ENCODE measurements at places on chromosomes 7 and 10.

GRCh38 chr10:123496375-123496774 lies 169.8 kb upstream of the GPR26 start:
- no peak for DNase-seq

GRCh38 chr7:88072715-88073055 lies 138.6 kb downstream of the ADAM22 start:
- DNase-seq, result no peak

- no peak for DNase-seq
Measured at GRCh38 chr10:91345716-91346115, 64.4 kb upstream of the HECTD2 start.

DNA sequence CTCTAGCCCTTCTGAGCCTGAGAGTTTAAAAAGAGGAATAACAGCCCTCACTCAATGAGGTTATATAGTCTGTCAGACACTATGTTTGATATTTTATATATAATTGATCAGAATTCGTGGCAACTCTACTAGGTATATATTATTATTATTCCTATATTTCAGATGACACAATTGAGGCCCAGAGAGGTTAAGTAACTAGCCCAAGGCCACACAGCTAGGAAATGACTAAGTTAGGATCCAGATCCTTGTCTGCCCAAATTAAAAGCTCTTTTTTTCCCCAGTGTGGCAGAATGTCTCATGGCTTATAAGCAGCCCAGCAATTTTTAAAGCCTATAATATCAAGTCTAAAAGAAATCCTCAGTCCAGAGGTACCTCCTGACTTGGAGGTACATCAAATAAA lies 1119.9 kb upstream of the AUTS2 start:
- no peak for DNase-seq

GRCh38 chr10:70765794-70766594 lies 19.2 kb downstream of the TBATA start:
- DNase-seq, result no peak

DNA sequence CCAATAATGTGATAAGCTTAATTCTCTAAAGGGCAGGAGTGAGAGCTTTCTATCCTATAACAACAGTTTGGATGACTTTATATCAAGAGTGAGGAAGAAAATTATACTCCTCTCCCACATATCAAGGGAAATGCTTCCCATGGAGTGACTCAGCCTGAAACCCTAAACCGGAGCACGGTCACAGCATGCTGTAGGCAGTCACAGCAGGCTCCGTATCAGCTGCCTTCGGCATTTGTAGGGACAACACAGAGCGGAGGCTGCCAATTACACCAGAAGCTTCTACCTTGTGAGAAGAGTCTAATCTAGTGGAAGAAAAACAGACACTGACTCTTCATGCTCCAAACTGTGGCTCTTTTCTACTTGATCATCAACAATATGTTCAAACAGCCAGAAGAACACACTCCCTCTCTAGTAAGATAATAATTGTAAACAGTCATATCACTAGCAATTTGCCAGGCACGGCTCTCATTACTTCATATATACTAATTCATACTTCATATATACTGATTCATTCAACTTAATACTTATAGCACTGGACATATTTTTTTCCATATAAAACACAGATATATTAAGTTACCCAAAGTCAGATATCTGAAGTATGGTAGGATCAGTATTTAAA lies 65.9 kb downstream of the DGKB start:
- peak; percentile 30 for DNase-seq

DNA sequence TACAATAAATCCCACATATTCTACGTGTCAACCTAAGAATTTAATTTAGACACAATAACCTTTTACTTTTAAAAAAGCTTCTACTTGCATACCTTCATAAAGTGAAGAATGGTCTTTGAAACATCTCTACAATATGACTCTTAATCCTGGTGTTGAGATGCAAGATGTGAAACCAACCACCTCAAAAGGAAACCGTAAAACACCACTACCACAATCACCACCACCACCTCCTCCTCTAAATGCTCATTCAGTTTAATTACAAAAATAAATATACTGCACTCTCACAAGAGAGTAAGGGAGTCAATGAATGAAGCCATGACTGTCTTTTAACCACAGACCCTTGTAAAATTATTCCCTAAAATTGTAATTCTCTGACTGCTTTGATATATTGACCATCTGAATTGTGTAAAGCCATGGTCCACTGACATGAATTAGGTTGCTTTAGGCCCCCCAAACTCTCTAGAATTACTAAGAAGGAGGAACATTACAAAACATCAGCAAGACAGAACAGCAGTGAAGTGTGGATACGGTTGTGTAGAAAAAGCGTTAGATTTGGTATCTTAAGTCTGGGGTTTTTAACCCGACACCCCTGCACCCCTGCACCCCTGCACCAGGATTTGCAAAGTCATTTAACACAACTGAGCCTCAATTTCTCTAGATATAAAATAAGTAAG lies 171.4 kb downstream of the SFMBT2 start:
- DNase-seq, result no peak

DNA sequence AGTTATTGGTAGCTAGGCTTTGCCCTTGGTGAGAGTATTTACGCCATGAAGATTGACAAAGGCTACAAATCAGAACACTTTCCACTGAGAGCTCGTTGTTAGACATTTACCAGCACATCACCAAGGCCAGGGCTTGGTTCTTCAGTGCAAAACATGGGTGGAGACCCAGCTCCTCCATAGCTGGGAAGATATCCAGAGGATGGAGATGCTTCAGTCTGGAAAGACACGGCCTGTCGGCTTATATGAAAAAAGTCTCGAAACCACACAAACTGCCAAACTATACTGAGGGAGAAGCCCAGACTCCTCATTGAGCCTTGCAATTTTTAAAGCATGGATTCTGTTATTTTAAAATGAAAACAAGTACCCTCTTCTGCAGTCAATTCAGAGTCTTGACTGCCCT lies 83.4 kb upstream of the ANLN start:
- no peak for DNase-seq

DNA sequence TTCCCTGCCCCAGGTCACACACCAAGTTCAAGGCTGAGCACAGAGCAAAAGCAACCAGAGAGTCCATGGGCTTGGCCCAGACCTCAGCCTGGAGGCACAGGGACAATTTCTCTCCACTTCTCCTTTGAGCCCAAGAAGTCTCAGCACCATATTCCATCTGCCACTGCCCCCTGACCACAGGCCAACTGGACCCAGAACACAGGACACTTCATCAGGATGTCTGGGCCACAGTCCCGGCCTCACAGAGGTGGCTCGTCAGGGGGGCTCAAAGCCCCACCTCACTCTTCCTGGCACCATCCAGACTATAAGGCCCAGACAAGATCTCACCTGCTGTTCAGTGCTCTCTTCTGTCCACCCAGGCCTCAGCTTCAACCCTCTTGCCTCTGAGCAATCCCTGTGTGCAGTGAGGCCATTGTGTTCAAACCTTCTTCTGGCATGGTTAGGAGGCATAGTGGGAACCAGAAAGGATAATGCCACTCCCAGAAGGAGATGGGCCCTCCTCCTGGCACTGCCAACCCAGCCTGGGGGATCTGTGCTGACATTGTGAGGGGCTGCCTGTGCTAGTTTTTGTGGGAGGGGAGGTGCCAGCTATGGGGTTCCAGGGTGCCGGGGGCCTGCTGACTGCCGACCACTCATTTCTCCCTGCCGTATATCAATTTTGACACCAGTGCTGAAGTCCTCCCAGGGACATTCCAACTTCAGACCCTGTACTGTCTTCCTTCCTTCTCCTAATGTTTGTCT lies 49.7 kb upstream of the ANTXRL start:
- DNase-seq, result no peak

- no peak for DNase-seq
Measured at GRCh38 chr10:111137007-111137406, 60.2 kb downstream of the ADRA2A start.

DNA sequence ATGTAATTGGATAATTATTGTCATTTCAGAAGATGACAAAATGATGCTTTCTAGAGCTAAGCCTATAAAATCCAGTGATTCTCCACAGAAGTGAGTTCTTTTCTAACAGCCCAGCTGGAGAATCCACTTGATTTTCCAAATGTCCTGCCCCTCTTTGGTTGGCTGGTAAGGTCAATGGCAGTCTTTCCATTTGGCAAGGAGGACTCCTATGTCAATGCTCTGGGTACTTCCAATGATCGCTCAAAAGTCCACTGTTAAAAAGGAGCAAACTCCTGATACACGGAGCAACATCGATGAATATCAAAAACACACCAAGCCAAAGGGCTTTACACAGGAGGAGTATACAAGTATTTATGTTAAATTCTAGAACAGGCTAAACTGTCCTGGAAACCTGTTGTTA lies 57.8 kb downstream of the STK17A start:
- DNase-seq, result no peak

DNA sequence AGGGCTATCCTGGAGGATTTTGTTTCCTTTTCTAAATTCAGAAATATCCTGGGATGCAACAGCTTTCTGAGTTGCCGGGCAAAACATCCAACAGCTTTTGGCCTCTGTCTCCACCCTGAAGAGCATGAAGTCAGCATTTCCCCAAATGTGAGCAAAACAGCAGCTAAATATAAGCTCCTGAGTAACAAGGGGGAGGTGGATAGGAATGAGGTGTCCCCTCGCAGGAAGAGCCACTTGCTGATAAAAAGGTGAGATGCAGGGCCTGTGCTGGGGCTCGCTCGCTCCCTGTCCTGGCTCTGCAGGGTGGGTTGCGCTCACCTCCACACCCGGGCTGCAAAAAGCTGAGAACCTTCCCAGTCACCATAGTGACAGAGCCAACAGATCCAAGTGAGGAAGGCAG lies 264.3 kb downstream of the ZEB1 start:
- DNase-seq, result no peak

DNA sequence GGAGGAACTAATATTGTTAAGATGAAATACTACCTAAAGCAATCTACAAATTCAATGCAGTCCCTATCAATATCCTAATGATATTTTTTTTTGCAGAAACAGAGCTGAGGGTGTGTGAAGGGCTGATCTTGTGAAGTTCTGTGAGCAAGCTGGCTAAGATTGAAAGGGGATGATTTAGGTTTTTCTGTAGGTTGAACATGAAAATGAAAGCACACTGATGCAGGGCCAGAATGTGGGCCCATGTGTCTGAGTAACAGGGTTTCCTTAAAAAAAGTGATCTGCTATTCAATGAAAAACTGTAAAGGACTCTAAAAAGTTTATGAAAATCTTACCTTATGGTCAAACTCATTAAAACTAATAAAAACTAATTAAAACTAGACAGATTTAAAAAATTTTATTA lies 47.4 kb downstream of the GRB10 start:
- no peak for DNase-seq

DNA sequence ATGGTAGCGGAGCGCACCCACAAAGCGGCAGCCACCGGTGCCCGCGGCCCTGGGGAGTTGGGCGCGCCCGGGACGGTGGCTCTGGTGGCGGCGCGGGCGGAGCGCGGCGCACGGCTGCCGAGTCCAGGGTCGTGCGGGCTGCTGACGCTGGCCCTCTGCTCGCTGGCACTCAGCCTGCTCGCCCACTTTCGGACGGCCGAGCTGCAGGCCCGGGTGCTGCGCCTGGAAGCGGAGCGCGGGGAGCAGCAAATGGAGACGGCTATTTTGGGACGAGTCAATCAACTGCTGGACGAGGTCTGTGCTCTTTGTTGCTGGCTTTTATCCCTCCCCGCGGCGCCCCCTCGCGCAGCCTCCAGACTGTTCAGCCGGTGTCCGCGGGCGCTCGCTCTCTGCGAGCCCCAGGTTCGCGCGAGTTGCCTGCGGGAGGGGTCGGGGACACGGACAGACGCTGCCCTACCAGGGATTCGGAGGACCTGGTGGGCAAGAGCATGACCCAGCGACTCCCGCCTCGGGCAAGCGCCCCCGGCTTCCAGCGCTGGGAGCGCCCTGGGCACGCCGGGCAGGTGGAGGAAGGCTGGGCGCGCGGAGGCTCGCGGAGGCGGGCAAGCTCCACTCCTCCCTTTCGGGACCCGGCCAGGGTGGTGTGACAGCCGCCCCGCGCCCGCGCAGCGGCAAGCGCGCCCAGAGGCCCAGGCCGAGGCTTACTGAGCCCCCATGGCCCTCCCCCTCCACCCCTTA lies 887 bp downstream of the COL13A1 start:
- DNase-seq, result no peak

DNA sequence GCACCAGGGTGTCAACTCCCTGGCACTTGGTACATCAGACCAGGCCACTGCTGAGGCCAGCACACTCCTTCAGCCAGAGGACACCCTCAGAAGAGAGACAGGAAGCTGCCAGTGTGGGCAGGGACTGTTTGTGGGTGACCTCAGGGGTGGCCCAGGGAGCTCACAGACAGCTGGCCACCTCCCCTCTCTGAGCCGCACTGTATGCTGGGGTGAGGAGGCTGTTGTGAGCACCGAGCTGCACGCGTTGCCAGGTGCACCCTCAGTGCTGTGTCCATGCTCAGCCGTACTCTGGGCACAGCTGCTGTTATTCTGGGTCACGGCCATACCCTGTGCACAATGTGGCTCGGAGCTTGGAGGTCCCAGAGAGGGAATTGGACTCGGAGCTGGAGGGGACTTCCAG lies 61.5 kb upstream of the NANOS1 start:
- no peak for DNase-seq

DNA sequence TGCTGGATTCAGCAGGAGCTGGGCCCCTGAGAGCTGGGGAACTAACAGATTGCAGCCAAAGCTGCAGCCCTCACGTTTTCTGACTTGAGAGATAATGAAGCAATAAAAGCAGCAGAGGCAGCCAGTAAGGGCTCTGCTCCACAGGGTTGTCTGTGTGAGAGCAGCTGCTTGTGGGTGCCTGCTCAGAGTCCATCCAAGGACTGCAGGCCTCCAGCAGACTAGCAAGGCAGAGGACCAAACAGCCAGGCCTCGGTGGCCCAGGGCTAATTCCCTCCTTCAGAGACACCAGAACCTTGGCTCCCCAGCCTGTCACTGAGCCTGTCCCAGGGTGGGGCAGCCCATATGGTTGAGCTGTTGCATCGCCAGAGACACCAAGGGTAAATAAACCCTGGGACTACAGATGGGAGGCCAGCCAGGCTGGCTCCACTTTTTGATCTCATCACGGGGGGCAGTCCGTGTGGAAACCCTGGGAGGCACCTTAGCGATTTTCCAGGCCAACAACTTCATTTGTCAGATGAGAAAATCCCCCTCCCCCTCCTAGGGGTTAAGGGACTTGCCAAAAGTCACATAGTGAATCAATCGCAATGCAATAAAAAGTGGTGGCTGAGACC lies 229.2 kb downstream of the WDR11 start:
- no peak for DNase-seq

GRCh38 chr10:109187677-109188076 lies 735.6 kb downstream of the XPNPEP1 start:
- DNase-seq, result no peak

GRCh38 chr10:65518379-65518778 lies 1407.5 kb upstream of the LRRTM3 start:
- DNase-seq, result no peak

All from left renal pelvis (tissue), 4 donors.